ENCODE measurements at places on chromosomes 4 and X.

GRCh38 chr4:94583914-94584641, 132.3 kb downstream of the PDLIM5 start:
- no peak for DNase-seq

- no peak for DNase-seq
These were observed 276.9 kb upstream of the TACR3 start for GRCh38 chr4:103996637-103997036.

DNA sequence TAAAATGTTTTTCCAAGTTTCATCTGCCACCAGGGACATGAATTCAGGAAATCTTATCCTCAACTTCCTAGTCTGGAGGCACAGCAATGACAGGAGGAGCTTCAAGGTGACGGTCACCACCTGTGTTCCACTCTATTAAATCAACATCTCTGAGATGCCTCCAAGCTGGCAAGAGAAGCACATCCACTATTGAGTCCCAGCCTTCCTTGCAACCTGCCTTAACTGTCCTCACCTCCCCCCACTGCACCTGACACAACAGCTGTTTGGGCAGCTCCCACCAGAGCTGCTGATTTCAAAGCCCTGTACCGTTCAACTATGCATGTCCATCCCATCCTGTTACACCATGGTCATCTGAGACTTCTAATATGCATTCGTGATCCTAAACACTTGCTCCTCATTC, 123.4 kb downstream of the COL25A1 start:
- DNase-seq, result no peak

DNA sequence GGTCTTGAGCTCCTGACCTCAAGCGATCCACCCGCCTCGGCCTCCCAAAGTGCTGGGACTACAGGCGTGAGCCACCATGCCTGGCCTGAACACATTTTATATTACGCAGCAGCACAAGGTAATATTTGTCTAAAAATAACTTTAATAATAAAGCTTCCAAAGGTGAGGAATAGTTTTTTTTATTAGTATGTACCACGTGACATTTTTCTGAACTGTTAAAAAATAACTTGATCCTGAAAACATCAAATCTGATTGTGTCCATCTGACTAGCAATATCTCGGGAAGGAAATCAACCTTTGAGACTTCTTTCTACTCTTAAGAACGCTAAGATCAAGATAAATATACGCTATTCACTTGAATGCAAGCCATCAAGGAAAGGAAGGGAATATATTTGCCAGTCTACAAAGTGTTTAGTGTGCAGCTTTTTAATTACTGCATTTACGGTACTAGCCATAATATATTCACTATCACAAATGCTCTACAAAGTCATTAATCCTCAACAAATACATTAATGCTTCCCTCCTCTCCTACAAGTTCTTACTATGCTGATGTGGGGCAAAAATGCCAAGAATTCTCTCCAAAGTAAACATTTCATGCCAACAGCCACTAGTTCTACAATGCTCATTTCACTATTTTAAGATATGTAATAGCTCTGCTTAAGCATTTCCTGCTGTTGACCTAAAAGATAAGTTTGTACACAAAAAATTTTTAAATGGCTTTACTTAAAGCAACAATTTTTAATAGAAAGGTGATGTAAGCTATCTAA, 143.6 kb downstream of the APBB2 start:
- no peak for DNase-seq

- no peak for DNase-seq
These were observed 16.6 kb upstream of the KLHL2 start for GRCh38 chr4:165190591-165191347.

DNA sequence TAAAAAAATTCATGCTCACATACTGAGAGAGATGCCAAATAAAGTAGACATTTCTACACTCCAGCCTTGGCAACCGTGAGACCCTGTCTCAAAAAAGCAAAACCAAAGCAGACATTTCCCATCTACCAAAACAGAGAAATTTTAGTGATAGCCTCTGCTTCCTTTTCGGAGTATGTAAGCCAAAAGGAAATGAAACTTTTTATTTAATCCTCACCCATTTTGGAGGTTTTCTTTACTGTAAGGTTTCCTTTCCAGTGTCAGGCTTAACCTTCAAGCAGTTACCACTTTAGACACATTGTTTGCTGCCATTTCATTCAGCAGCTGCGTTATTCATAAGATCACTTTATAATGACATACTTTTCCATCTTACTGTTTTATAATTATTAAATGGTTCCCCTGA, 15.9 kb downstream of the ADD1 start:
- no peak for DNase-seq

DNA sequence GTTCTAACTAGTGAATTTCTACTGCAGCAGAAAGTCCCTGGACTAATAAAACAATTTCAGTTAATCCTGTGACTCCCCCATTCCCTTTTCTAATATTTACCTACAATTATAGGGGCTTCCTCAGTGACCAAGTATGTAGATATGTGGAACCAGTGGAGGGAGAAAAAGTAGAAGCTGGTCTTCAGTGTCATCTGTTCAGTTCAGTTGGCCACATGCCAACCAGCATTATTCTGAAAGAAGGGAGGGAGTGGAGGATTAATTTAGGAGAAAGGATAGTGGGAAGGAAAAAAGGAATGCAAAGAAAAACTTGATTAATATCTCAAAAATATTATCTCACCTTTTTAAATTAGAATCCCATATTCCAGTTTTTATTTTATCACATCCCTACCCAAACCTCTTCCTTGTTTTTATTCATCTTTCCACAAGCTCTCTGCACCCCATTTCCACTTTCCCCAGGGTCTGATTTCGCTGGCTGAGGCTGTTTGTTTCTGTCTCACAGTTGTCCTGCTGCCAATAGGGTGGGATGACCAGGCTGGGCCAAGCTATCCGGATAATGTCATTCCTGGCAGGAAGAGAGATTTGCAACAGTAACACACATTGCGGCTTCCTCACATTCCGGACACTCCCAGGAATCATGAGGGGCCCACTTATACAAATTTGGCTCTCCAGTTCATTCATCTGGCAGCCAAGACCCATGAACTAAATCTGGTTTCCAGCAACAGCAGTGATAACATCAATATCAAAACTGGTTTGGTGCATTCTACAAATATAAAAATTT, 24.6 kb upstream of the ANTXR2 start:
- no peak for DNase-seq
